SHP77 (cell line): ENCODE measurements at places on chromosomes 6 and 20.

GRCh38 chr6:101281266-101281665 lies 112.2 kb upstream of the GRIK2 start:
- DNase-seq: no peak

- no peak for DNase-seq
Observed at GRCh38 chr6:157976345-157977175, 5.1 kb upstream of the SYNJ2 start.

GRCh38 chr6:37862992-37863391 lies 43.5 kb downstream of the ZFAND3 start:
- no peak for DNase-seq

DNA sequence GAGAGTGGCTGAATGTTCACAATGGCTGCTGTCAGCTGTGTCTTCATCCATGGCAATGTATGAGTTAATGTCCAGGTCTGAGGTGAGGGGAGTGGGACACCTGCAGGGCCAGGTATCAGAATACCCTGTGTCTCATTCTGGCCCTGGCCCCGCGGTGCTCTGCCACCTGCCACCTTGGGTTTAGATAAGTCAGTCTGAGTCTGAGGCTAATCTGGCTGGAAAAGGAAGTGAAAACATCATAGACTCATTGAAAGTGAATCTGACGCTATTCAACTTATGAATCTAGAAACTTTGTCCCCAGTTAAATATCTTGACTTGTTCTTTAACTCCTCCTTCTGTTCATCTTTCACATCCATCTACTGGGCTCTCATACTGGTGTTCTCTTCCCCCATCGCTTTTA lies 267.1 kb upstream of the JAG1 start:
- no peak for DNase-seq

DNA sequence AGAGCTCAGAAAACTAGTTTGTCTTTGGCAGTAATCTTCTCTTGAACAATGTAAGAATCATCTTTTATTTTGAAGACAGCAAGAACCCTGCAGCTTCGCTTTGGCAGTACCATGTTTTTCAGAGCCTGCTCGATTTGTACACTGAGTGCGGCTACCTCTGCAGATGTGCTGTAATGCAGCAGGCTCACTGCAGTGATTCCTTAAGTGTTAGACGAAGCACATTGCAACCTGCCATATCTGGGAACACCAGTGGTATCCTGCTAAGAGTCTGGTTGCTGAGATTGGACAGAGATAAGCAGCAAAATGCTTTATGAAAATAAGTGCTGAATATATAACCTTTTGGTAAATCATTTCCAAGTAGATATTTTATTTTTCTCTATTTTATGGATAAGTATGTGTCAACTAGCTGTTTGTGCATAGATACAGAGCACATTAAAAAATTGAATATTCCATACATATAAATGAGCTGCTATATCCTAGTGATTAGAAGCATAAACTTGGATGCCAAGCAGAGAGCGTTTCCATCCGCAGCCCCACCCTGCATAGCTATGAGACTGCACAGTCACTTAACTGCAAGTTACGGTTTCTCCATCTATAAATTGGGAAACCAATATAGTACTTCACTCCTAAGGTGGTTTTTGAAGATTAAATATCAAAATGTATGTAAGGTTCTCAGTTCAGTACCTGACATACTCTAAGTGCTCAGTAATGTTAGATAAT lies 328.3 kb downstream of the FARS2 start:
- no peak for DNase-seq

GRCh38 chr6:91437315-91437729 lies 850.5 kb upstream of the MAP3K7 start:
- DNase-seq: no peak

DNA sequence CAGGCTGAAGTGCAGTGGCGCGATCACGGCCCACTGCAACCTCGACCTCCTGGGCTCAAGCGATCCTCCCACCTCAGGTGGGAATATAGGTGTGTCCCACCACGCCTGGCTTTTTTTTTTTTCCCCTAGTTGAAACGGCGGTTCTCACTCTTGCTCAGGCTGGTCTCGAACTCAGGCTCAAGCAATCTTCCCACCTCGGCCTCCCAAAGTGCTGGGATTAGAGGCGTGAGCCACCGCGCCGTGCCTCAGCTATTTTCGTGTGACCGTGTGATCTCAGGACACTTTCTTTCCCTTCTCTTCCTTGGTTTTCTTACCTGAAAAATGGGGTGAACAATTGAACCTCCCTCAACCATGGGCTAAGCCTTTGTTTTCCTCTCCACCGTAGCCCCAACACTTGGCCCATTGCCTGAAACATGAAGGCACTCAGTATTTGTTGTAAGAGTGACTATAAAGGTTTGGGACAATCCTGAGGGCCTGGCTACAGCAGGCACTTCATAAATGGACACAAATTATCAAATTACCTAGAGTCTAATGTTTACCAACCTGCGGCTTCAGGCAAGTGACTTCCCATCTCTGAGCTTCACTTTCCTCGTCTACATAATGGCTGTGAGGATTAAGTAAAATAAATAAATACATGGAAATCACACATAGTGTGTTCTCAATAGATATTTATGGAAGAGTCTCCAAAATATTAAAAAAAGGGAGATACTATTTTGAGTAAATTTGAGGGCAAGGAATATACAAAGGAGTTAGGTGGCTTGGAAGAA lies 31.4 kb upstream of the ID1 start:
- DNase-seq: peak; percentile 65

- DNase-seq: no peak
Observed at GRCh38 chr6:35573495-35574110, 60.9 kb upstream of the TULP1 start.

GRCh38 chr20:17655865-17656479 lies 26.1 kb downstream of the RRBP1 start:
- no peak for DNase-seq

DNA sequence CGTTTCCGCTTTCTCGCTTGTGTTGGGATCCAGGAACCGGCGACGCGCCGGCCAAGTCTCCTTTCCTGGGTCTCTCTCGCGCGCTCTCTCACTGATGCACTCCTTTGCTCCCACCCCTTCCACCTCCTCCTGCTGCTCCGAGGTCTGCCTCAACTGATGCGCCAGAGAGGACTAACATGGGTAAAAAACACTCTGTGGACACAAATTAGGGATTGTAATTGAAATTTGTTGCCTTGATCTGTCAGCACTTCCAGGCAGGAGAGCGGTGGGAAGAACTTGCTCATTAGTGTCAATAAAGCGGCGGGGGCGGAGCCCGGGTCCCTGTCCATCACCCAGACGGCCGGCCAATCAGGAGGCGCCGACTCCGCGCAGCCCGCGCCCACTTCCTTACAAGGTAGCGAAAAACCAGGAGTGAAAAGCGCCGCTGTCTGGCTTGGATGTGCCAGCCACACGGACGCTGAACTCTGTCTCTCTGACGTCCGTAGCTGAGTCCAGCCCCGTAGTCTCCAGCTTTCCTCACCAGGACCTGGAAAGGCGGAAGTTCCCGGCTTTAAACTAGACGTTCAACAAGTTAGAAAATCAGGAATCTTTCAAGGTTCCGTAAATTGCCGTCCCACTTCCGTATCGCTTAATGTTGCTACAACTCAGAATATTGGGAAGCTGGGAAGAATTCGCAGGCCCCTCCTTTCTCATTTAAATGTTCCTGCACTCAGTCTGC lies at the start of gene TBX18:
Gene TBX18 (minus strand): TSS at position 267 of the 718 bp plus-strand sequence. CDS start 417 bp downstream, outside the sequence.
- peak; percentile 98 for DNase-seq

DNA sequence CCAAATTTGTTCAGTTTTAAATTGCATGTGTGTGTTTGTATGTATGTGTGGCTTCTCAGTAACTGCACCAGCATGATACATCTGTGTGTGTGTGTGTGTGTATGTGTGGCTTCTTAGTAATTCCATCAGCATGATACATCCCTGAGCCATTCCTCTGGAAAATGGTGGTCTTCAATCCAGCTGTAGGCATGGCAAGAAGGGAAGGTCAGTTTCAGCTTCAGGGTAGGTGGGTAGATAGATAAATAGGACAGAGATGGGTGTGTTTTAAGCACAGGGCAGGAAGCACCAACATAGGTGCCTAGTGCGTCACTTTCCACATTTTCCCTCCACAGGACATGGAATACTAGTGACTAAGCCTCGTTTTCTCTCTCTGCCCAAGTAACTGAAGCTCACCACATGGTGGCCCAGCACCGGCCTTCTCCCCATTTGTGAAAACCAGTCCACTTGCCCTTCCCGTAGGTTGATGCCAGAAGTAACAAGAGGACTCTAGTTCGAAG lies 82.9 kb downstream of the RPP40 start:
- DNase-seq: no peak

DNA sequence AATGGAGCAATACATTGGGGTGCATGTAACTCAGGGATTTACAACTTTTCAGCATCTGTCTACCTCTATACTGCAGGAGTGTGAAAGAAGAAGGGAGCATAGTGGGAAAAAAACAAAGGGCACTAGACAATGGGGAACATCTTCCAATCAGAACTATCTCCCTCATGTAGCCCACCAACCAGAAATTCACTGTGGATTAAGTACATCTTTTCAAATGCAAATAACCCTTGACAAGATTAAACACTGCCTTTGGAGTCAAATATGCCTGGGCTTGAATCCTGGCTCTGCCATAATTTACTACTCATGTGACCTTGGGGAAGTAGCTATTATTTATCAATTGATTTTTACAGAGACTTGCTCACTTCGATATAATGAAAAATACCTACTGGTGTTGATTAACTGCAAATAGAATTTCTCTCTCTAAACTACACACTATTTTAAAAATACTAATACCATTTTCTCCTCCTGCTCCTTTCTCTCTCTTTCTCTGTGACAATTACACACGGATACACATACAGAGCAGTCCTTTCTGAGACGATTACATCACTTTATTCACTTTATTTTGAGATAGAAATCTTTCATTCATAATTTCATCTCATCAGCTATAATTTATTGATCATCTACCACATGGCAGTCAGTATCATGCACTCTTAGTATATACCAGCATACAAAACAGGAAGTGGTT lies 783.7 kb downstream of the FRK start:
- DNase-seq: no peak

GRCh38 chr6:128259730-128260685 lies 260.4 kb downstream of the PTPRK start:
- DNase-seq: no peak

DNA sequence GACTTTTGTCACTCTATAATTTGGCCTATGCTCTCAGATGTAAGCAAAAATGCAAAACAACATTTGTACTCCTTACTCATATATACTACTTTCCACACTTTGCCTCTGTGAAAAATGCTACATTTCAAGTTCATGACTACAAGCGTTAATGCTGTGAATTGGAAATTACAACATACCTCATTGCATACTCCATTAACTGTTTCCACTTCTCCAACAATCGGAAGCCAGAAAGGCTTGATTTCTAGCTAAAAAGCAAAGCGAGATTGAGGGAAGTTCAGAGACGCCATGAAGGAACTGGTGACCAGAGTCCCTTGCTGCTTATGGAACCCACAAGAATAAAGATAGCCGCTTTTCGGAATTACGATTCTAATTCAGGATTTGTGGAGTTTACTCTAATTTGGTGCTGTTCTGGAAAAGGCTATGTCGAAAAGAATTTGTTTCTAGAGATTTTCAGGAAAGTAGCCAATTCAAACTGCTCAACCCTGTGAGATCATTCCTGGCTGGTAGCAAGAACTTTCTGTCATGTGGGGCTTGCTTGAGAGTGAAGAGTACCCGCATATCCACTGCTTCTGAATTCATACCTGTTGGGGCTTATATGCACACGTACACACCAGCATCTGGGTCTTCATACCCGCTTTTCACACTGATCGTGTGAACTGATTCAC lies 98.0 kb upstream of the CITED2 start:
- DNase-seq: no peak

DNA sequence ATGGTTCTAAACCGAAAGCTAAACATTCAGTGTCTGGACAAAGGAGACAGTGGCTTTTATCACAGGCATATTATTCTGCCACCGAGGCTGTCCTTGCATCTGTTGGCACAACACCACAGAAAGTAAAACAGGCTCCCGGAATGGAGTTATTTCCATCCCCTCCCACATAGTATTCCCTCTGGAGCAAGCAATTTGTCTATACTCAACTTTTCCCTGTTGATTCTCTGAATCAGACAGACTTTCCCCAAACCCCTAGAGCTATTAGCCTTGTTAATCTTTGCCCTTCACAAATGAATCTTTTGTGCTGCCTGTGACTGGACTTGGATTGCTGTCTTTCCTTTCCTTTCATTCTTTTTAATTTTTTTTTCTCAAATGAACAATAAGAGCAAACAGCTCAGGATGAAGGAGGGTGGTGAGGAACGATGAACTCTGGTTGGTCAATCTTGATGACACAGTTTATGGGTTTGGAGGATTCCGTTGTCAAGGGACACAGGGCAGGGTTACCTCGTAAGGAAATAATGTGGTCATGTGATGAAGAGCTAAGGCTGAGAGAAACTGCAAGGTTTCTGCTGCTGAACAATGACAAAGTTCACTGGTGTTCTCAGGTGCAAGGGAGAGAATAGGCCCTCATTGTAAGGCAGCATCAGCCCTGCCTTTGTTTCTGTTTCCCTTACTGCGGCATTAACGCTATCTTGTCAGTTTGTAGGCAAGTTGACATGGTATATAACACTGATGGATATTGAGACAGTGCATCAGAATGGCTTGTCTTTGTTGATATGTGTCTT lies 275.0 kb upstream of the BMP2 start:
- no peak for DNase-seq

DNA sequence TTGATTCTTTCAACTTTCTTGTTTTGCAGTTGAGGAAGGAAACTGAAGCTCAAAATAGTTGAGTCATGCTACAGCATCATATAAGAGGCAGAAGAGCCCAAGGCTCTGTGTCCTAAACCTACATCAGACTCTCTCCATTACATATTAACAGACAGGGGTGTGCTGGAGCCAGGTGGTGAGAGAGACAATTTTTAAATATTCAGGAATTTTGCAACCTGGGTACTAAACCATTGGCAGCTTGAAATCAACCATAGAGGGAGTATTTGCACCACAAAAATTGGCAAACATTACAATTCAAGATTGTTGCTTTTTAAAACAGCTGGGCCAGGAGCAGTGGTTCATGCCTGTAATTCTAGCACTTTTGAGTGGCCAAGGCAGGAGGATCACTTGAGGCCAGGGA lies 65.8 kb upstream of the SOX4 start:
- DNase-seq: no peak

- no peak for DNase-seq
Observed at GRCh38 chr6:131379948-131380347, 193.1 kb upstream of the ARG1 start.

GRCh38 chr20:14582855-14583254 lies 245.4 kb upstream of the FLRT3 start:
- no peak for DNase-seq

DNA sequence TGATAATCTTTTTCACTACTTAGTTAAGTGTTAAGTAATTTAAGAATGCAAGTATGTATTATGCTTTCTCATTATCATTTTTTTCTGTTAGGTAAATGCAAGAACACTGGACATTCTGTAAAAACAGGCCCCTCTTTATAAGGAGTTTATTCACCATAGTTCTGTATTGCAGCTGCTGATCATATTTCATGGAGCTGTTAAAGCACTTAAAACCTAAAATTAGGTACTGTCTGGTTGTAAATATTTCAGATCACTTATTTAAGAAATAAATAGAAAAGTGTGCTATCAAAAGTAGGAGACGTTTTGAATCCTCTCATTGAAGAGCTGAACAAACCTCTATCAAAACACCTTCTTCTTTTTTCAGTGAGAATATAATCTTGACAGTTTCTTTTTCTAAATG lies 3.9 kb downstream of the EYA4 start:
- DNase-seq: no peak

- peak; percentile 59 for DNase-seq
Observed at GRCh38 chr6:32118782-32119628, 9.0 kb downstream of the ATF6B start.
